ENCODE measurements at places on chromosomes 6 and 20.
A peak's percentile ranks its signal among the peaks of the same experiment; 100 is the strongest.

GRCh38 chr6:138105446-138105845 lies 1.8 kb downstream of the PERP start:
- DNase-seq, result no peak

GRCh38 chr6:142300758-142301650 lies 803 bp upstream of the ADGRG6 start:
- DNase-seq, result no peak

DNA sequence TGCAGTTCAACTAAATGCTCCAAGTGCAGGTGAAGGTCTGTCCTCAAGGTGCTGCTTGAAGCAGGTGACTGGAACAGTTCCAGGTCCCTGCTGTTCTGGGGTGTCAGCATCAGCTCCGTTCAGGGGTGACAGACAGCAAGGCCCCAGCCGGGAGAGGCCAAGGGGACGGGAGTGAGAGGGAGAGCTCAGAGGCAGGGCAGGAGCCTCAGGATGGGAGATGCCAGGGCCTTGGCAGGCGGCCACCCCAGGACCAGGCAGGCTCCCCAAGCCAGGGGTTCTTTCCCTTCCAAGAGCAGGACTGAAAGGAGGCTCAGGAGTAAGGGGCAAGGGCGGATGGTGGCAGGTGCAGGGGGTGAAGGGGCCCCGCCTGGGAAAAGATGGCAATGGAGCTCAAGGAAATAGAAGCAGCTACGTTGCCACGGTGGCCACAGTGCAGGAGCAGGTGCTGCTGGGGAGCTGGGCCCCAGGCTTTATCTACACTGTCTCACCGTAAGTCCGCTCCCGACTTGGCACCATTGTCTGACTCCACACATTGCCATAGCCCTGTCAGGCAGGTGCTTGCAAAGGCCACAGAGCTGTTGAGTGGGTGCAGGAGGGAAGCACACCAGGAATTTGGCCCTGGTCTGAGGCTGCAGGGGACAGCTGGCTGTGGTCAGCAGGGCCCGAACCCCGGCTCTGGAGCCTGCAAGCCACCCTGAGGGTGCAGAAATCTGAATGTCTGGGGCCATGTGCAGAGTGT lies 43.1 kb downstream of the ERMARD start:
- DNase-seq, result no peak

- DNase-seq, result peak; percentile 41
Observed at GRCh38 chr6:42746463-42747391, 824 bp upstream of the TBCC start.

DNA sequence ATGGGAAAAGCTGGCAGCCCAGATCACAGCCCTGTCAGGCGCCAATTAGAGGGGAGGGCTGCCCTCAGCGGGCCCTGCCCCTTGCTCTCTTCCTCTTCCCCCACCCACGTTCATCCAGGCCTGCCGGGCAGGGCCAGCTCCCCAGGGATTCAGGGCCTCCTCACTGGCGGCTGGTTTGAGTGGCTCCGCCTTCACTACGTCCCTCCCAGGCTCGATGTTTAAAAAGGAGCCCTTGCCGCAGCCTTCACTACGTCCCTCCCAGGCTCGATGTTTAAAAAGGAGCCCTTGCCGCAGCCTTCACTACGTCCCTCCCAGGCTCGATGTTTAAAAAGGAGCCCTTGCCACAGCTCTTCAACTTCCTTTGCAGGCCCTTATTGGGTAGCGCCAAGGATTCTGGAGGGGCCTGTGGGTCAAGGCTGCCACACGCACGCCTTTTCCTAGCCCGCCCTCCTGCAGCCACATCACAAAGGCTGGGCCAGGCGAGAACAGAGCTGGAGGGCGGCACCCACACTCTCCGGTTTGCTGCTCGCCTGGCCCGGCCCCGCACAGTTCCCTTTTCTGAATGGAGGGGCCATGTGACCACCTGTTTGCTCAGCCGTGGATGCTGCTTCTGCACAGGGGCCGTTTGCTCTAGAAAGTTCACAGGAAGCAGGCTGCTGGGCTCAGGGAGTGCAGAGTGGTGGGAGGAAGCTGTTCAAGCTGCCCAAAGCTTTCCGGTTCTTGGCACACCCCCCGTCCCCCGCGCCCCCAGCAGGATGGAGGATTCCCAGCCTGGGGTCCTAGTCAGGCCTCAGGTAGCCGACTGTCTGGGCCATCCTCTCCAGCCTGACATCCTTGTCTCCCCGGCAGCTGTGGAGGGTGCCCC lies 1.6 kb downstream of the SLC17A9 start:
- DNase-seq, result peak; percentile 84

GRCh38 chr20:152131-152530 lies 5.1 kb upstream of the DEFB127 start:
- DNase-seq, result no peak

- DNase-seq, result no peak
Observed at GRCh38 chr6:167858086-167858591, 31.4 kb downstream of the AFDN start.
